ENCODE measurements at places on chromosomes 5 and 9.

- no peak for DNase-seq
Measured at GRCh38 chr9:2838371-2839000, 5.4 kb downstream of the PUM3 start.

- no peak for DNase-seq
Measured at GRCh38 chr9:18996211-18996610, 36.8 kb downstream of the SAXO1 start.

- no peak for DNase-seq
Measured at GRCh38 chr9:133387680-133388079, 11.5 kb downstream of the STKLD1 start.

GRCh38 chr9:122360891-122361290 is 9.9 kb upstream of the PTGS1 start:
- no peak for DNase-seq

DNA sequence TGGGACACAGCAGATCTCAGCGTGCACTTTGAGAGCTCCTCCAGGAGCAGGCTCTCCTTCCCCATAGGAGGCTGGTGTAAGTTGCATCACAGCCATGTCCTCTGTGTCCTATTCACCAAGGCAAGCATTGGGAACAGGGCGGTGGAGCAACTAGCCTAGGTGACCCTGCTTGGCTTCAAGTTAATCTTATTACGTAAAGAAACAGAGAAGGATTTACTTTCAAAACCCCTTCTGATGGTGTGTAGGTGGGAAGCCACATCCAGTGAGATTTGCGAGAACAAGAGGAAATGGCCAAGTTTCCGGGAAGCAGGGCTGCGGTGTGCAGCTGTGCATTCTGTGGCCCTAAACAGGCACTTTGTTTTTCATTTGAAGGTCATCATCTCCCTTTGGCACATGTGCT is 80.2 kb downstream of the TRIO start:
- DNase-seq: no peak

GRCh38 chr5:177195307-177195952 is 61.9 kb downstream of the NSD1 start:
- no peak for DNase-seq

DNA sequence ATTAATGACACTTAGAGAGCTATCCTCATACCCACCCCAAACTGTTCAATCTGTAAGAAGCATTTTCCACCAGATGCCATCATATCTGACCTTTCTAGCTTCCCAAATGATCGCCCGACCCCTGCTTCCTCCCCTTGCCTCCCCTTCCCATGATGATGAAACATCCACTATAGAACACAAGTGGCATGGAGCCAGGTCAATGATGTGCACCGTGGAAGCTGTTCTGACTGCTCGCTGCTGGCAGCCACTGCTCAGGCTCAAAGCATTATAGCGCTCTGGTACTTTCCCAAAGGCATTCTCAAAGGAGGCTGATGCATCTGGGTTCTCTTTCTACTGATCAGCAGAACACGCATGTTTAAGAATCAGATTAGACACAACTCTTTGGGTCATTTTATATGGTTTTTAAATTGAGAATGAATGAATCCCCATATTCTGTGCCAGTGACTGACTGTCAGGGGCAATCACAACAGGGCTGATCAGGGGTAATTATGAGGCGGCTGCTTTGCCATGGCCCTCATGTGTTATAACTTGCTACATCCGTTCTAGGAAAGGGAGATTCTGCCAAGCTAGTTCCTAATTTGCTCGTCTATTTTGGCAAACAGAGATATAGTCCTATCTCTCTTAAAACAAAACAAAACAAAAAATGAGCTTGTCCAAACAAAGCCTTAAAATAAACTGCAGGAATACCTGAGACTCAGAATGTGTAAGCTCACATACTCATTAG is 343.7 kb downstream of the ENC1 start:
- DNase-seq: no peak

DNA sequence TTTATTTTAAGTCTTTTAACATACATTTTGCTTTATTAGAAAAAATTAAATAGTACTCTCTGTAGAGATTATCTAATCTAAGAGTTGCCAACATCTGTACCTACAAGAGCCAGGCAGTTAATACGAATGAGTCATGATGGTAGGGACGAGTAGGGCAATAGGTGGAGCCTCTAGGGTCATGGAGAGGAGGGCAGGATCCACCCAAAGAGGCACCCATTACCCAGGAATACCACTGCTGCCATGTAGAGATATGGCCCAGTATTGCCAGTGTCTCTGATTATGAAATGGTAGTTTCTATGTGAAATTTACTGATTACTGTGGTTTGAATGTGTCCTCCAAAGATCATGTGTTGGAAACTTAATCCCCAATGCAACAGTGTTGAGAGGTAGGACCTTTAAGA is 170.4 kb downstream of the PIK3R1 start:
- DNase-seq: no peak

GRCh38 chr9:3520564-3520963 is 5.2 kb downstream of the RFX3 start:
- DNase-seq: no peak

DNA sequence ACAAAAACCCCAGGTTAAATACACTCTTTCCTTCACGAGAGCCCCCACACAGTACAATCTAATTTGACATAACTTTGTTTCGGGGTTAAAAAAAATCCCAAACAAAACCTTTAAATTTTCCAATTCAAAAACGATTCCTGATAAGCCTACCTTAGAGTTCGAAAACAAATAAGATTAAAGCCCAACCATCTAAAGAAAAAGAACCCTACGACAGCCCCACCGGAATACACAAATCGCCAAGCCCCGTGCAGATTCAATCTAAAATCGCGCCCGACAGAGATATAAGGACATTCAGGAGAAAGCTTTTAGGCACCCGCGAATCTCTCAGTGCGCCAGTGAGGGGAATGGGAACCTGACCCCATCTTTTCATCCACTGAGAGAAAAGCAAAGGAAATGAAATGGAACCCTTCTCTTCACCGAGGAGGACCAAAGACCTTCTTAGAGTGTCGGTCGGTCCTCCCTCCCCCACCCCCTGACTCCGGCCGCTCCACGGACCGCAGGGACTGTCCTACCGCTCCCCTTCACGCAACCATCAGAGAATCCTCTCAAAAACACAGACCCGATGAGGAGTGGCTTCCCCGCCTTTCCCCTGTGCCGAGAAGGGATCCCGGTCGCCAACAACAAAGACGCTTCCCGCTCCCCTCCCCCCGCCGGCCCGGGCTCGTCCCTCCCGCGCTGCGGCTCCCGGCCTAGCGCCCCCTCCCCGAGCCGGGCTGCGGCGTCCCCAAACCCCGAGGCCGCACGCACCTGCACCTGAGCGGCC is 925 bp downstream of the ABHD17B start:
- DNase-seq: peak; percentile 46

- DNase-seq: no peak
Measured at GRCh38 chr9:37155601-37156000, 35.2 kb downstream of the ZCCHC7 start.

DNA sequence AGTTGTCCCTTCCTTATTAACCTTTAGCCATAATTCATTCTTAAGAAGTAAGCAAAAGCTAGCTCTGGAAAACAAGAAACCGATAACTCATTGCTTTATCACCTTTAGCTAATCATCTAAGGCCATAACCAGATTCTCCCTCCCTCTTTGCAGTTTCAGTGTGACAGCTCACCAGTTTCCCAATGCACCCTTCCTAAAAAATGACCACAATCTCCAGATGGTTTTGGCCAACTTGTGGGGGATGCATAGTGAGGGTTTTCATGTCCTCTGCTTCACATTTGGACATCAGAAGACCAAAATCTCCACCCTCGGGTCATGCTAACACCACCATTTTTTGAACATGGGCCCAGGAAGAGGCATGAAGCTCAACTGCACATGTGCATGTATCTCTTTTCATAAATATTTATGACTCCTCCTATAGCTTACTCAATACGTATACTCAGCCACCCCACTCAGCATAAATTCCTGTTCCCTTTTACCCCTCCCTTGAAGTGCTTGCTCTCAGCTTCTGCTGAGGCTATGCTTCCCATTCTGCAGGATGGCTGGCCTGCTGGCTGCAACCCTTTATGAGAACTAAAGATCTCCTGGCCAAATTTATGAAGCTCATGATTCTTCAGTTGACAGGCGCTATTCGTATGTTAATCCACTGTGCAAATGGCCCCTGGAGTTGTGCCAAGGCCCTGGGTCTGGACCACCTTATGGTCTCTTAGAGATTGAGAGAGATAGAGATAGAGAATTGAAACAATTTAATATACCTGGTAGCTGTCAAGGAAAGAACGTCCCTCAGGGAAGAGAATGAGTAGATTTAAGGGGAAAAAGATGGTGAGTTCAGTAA is 14.8 kb downstream of the PPP3R2 start:
- no peak for DNase-seq

DNA sequence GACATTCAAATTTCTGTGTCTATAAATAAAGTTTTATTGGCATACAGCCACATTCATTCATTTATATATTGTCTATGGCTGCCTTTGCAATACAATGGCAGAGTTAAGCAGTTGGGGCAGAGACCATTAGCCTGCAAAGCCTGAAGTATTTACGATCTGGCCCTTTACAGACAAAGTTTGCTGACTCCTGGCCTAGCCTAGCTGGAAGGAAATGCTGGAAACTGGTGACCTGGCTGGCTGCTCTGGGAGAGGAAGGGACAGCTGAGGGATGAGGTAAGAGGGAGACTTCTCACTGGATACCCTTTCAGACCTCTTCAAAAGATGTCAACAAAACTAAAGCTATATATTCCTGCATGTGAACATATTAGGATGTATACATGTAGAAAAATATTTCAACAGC is 66.0 kb upstream of the PPARGC1B start:
- DNase-seq: no peak

- DNase-seq: no peak
Measured at GRCh38 chr5:32017692-32018367, 156.3 kb downstream of the GOLPH3 start.

- DNase-seq: no peak
Measured at GRCh38 chr5:1654786-1655495, 131.2 kb upstream of the LPCAT1 start.

DNA sequence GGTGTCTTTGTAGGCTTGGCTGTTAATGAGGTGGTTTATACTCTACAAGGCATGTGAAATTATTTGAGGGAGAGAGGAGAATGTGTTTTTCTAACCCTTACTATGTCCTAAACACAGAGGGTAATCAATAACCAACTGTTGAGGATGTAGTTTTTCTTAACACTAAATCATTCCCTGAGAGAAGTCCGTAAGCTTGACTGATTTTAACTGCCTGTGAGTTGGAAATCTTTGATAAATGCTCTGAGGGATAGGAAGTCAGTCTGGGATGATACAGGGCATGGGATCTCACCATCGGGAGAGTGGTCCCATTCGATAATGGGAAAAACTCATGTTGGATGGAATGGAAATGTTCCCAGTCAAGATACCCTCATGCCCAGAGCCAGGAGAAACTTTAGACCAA is 249.6 kb downstream of the PDZD2 start:
- no peak for DNase-seq

GRCh38 chr5:167796672-167797071 is 494.8 kb upstream of the WWC1 start:
- no peak for DNase-seq

GRCh38 chr9:90451804-90452203 is 190.8 kb downstream of the DIRAS2 start:
- DNase-seq: no peak

- no peak for DNase-seq
Measured at GRCh38 chr9:134373269-134373668, 47.0 kb downstream of the RXRA start.

DNA sequence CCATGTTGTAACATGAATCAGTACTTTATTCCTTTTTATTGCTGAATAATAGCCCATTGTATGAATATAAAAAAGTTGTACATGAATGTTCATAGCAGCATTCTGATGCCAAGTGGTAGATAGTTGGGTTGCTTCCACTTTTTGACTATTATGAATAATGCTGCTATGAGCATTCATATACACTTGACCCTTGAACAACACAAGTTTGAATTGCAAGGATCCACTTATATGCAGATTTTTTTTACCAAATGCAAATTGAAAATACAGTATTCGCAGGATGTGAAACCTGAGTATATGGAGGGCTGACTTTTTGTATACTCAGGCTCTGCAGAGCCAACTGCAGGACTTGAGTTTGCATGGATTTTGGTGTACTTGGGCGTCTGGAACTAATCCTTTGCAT is 14.7 kb upstream of the SIL1 start:
- no peak for DNase-seq

DNA sequence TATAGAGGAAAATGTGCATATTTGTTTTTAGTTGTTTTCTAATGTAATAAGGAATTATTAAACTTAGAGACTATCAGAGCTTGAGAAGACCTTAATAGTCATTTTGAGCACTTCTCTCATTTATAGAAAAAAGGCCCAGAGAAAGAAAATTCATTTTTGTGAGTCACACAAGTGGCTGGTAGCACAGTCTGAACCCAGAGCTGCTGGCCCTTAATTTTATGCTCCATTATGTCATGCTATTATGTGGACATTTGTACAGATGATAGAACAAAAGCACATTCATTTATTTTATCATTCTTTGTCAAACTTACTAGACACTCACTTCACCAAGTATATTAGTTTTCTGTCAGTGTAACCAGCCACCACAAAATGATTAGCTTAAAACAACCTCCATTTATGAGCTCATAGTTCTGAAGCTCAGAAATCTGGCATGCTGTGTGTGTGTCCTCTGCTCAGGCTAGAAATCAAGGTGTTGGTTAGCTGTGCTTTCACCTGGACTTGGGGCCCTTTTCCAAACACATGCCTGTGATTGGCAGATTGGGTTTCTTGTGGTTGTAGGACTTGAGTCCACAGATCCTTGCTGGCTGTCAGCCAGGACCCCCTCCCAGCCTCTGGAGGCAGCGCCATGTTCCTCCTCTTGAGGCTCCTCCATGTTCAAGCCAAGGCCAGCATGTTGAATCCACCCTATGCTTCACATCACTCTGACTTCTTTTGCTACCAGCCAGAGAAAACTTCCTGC is 188.9 kb downstream of the ARHGAP26 start:
- no peak for DNase-seq

- no peak for DNase-seq
Measured at GRCh38 chr5:91367908-91368648, 15.0 kb downstream of the ARRDC3 start.

- no peak for DNase-seq
Measured at GRCh38 chr5:170348137-170348633, 41.0 kb downstream of the KCNMB1 start.

- peak; percentile 41 for DNase-seq
Measured at GRCh38 chr9:124216474-124217176, 41.1 kb upstream of the NEK6 start.

- DNase-seq: no peak
Measured at GRCh38 chr5:158970569-158971014, 129.1 kb downstream of the EBF1 start.

DNA sequence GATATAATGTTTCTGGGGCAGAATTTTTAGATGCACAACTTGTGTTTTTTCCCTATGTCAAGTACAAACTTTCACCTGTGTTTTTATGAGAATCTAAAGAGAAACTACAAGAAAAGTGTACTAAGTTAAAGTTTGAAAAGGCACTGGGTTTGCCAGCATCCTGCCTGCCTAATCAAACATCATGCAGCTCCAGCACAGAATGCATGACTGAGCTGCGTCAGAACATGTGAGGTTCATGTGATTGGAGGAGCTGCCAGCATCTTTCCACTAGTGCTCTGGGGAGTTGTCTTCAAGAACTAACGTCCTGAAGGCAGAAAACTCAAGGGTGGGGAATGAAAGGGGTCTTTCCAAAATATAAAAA is 46.1 kb upstream of the RIC1 start:
- peak; percentile 58 for DNase-seq
